ENCODE measurements at places on chromosomes 3 and 15. TPM values are rescaled to one million over a fixed set of nuclear protein-coding genes. Genes with fewer than 3 reads are reported as not detected.

The RPLP1 gene
- total RNA-seq, result 201 TPM

The STXBP5L gene
- total RNA-seq, result not detected

The CFAP20DC gene
- 2.3 TPM for total RNA-seq

The PLIN1 gene
- 0.43 TPM for total RNA-seq

The SCN11A gene
- total RNA-seq, result 0.12 TPM

The NIPA2 gene
- 38.3 TPM for total RNA-seq

The SH2D7 gene
- total RNA-seq, result 0.25 TPM

The FAM107A gene
- 4.2 TPM for total RNA-seq

The LRRC31 gene
- total RNA-seq, result 0.43 TPM

The GNAI2 gene
- 224 TPM for total RNA-seq

The ZWILCH gene
- 9.9 TPM for total RNA-seq

The FBXO40 gene
- total RNA-seq, result 0.06 TPM

The MITF gene
- 28.0 TPM for total RNA-seq

The GRK7 gene
- total RNA-seq, result 0.12 TPM

The VIPR1 gene
- total RNA-seq, result 77.0 TPM

The GOLGA6L7 gene
- not detected for total RNA-seq

The KNG1 gene
- total RNA-seq, result 0.15 TPM

The ITPR1 gene
- 152 TPM for total RNA-seq

The A4GNT gene
- total RNA-seq, result 0.25 TPM

The CX3CR1 gene
- total RNA-seq, result 4.7 TPM

The RASL12 gene
- total RNA-seq, result 31.6 TPM

The C3orf49 gene
- not detected for total RNA-seq

The GOLGA8Q gene
- total RNA-seq, result 3.0 TPM

The CCK gene
- not detected for total RNA-seq

The KCNMB3 gene
- total RNA-seq, result 5.5 TPM

The SCG3 gene
- 0.37 TPM for total RNA-seq

The OSTN gene
- total RNA-seq, result not detected

The SHC4 gene
- total RNA-seq, result 1.9 TPM

The PCOLCE2 gene
- 2.8 TPM for total RNA-seq

The COL8A1 gene
- total RNA-seq, result 50.6 TPM

The ARGFX gene
- total RNA-seq, result not detected

The LRRC2 gene
- 3.1 TPM for total RNA-seq

The SAXO2 gene
- 54.0 TPM for total RNA-seq

The PDZRN3 gene
- total RNA-seq, result 36.4 TPM

The JAGN1 gene
- 20.7 TPM for total RNA-seq

The TTLL13 gene
- 0.34 TPM for total RNA-seq

The CCRL2 gene
- total RNA-seq, result 18.9 TPM

The ZMYND10 gene
- total RNA-seq, result 70.8 TPM

The SLC38A3 gene
- 0.43 TPM for total RNA-seq

The CDHR4 gene
- 27.0 TPM for total RNA-seq

The C2CD4B gene
- 12.6 TPM for total RNA-seq

The SCAP gene
- total RNA-seq, result 91.8 TPM

The CHRFAM7A gene
- total RNA-seq, result 7.4 TPM

The CAV3 gene
- not detected for total RNA-seq

The TRIM71 gene
- total RNA-seq, result 2.9 TPM

The PLD1 gene
- total RNA-seq, result 31.1 TPM

The MKRN2OS gene
- 1.1 TPM for total RNA-seq

The PCNP gene
- 123 TPM for total RNA-seq

All from lung (tissue), 17 donors.